ENCODE measurements at places on chromosomes 1 and 21. TPM values are rescaled to one million over a fixed set of nuclear protein-coding genes. Genes with fewer than 3 reads are reported as not detected.

- no peak for DNase-seq
Measured at GRCh38 chr1:175417316-175417715, 224.7 kb upstream of the KIAA0040 start.

- DNase-seq: no peak
Measured at GRCh38 chr1:89580036-89580435, 52.9 kb upstream of the LRRC8C start.

DNA sequence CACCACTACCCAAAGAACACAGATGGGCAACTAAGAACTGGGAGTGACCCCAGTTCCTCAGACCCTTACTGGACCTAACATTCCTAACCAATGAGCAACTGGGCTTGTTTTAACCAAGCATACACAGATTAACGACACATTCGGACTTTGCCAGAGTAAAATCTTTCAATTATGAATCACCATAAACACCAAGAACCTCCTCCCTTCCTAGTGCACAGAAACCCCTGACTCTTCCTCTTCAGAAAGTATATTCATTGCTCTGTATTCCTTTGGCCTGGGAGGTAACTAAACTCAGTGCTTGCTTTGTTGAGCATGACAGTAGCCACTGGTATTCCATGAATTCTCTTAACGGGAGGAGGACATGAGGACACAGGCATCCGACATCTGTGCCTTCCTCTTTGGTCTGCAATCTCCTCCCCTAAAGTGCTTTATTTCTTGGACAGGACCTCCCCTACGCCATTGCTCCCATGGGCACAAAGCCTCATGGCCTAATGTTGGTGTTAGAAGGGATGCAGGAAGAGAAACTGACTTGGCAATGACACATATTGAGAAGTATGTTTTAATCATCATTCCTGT is 42.7 kb downstream of the SEC16B start:
- DNase-seq: no peak

DISP3 gene
- not detected for total RNA-seq

- no peak for DNase-seq
Measured at GRCh38 chr1:15146142-15146680, 7.3 kb upstream of the TMEM51 start.

- no peak for DNase-seq
Measured at GRCh38 chr1:212968368-212968863, 18.1 kb downstream of the VASH2 start.

Data from omental fat pad (tissue), 4 donors.